Stimulated activated effector memory CD8-positive, alpha-beta T cell treated with anti-CD3 and anti-CD28 coated beads, Interleukin-12 subunit alpha, Interleukin-12 subunit beta, amount 100 ng/mL, for 72 hours (primary cell): ENCODE measurements at places on chromosomes 12 and 14.

DNA sequence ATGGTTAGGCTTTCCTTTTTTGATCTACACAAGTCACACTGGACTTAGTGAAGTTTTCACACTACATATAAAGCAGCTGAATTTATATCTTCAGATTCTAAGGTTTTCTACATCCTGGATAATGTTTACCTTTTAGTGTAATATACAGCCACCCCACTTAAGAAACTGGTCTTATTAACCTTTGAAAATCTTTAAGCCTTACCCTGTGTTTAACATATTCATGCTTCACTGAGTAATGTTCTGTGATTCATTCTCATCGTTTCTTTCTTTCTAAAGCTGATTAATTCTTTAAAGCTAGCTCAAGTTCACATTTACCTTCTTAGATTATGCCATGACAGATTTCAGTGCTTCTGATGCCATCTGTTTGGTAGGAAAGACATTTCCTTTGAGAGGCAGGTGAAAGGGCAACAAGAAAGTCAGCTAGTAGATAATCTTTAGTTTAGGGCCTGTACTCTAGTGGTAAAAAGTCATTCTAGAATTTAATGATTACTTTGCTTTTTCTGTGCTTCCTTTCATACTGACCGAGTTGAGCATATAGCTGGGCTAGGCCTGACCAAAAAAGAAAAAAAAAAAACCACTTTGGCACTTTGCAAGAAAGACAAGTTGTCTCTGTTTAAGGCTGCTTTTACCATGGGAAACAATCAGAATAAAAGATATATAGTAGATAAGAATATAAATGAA, 690.9 kb upstream of the FBXO33 start:
- DNase-seq = no peak

- DNase-seq = no peak
Measured at GRCh38 chr12:56010111-56010570, 10.7 kb upstream of the IKZF4 start.

DNA sequence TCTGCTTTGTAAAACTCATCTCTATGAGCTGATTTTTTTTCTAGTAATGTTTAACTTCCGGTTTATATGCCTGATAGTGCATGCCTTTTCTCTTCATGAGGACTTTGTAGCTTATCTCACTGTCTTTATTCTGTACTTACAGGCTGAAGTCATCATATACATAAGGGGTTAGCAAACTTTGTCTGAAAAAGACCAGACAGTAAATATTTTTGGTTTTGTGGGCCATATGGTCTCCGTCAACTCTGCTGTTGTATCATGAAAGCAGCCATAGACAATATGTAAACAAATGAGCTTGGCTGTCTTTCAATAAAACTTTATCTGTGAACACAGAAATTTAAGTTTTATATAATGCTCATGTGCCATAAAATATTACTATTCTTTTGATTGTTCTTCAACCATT, 172.1 kb downstream of the GXYLT1 start:
- no peak for DNase-seq

DNA sequence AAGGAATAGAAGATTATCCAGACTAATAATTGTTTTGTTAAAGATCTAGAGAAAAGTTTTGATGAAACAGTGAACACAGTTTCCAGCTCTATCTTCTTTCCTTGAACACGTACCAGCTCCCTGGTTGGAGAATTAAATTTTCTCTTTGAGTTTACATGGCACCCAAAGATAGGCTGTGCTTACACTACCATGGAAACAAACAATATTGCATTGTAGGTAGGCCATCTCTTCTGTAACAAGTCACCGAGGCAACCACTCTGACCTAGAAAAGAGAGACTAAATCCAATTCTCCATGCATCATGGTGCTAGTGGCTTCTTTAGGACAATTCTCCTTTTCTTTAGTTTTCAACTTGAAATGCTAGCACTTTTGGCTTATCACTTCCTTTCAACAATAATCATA, 9.9 kb downstream of the BMAL2 start:
- no peak for DNase-seq

GRCh38 chr12:89494411-89495231, 30.0 kb downstream of the GALNT4 start:
- peak; percentile 84 for DNase-seq

DNA sequence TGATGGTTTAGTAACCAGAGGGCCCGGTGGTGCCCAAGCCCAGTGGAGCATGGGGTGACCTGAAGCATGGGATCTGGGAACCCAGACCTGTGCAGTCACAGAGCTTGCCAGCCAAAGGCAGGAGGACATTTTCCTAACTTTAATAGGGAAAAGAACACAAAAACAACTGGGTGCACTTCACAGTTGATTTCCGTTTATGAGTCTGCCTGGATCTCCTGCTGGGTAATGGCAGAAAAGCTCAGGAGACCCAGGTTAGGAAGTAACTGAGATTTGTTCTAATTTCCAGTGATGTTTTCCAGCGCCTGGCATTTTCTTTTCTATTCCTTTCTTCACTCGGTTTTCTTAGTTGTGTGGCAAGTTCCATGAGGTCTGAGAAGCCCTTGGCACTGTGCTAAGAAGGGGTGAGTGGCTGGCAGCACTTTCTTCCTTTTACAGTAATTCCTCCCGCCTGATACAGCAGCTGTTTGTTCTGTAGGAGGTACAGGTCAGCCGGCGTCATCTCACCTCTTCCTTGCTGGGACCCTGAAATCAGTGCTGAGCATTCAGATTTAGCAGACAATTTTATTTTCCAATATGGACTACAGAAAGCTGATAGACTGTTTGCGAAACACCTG, 5.1 kb downstream of the CACNA1C start:
- DNase-seq = no peak

- no peak for DNase-seq
Measured at GRCh38 chr12:88108021-88108420, 33.9 kb downstream of the CEP290 start.

DNA sequence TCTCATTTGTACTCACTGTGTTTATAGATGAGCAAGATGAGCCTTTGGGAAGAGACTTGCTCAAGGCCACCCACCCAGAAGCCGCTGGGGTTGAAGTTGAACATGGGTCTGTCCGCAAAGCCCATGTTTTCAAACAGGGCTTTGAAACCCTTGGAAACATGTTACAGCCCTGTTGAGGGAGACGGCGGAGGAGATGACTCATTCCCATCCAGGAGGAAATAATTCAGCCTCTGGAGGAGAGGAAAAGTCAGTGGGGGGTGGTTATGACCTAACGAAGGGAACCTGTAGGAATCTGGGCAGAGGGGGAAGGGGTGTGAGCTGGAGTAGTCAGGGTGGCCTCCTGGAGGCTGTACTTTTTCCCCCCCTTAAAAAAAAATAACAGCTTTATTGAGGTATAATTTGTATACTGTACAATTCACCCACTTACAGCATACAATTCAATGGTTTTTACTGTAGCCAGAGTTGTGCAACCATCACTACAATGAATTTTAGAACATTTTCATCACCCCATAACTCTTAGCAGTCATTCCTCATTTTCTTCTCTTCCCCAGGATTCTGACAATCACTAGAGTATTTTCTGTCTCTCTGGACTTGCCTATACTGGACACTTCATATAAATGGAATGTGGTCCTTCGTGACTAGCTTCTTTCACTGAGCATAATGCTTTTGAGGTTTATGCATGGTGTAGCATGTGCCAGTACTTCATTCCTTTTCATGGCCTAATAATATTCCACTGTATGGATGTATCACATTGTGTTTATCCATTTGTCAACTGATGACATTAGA, 1.9 kb upstream of the RIN3 start:
- no peak for DNase-seq

DNA sequence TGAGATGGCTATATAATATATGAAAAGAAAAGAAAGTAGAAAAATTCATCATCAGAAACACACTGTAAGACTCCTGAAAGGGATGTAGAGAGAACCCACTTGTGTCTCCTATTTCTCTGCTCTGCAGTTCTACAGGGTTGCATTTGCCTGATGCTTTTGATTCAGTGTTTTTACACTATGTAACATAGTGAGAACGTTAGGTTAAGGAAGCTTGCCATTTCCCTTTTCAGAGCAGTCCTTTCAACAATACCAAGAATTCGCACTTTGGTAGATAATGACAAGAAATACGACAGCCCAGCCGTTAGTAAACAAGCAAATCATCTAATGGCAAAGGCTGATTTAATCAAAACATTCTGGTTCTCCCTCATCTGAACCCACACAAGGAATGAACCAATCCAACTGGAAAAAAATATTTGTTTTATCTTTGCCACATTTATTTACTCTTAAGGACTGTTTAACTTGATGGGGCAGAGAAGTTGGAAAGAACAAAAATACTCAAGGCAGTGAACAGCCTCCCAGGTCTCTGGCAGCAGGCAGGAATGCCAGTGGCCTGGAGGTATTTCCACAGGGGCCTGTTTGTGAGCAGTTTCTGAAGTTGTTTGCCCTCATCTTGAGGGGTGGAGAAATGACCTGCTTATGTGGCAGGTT, 30.8 kb upstream of the SOCS2 start:
- no peak for DNase-seq

GRCh38 chr14:96049932-96050331, 10.8 kb downstream of the C14orf132 start:
- no peak for DNase-seq

DNA sequence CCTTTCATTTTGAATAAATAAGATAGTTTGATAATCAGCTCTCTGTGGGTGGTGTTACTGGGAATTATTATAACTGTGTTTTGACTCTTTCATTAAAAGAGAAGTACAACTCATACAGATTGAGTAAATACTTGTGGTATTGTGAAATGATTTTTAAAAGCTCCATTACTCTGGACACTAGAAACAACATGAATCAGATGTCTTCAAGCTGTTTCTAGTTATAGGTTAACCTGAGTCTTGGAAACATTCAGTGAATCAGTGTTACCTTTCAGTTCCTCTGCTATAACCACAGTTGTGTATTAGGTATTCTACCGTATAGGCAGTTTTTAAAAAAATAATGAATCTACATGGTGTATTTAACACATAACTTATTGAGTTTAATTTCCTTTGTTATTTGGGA, 128.4 kb upstream of the SSTR1 start:
- DNase-seq = no peak

DNA sequence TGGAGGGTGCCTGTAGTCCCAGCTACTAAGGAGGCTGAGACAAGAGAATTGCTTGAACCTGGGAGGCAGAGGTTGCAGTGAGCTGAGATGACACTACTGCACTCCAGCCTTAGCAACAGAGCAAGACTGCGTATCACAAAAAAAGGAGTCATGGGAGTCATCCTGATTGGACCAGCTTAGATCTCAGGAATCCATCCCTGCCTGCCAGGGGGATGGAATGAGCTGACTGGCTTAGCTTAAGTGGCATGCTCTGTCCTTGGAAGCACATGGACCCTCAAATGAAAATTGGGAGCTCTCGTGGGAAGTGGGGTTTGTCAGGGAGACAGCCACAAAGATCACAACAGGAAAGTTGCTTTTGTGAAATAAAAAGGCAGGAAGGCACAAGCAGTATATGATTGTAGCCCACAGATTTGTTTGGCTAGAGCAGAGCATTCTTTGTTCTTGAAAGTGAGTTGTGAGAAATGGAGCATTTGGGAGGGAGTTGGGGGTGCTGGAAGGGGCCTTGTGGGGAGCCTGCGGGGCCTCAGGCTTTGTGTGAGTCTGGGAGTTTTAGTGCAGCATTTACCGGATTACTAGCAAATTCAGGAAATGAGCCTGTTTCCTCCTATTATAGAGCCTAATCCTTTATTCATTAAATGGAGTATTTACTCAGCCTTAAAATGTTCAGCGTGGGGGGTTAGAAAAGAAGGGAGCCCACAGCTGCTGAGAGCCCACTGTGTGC, 30.7 kb downstream of the DGLUCY start:
- DNase-seq = no peak

GRCh38 chr12:11807458-11807857, 158.0 kb downstream of the ETV6 start:
- DNase-seq = no peak

DNA sequence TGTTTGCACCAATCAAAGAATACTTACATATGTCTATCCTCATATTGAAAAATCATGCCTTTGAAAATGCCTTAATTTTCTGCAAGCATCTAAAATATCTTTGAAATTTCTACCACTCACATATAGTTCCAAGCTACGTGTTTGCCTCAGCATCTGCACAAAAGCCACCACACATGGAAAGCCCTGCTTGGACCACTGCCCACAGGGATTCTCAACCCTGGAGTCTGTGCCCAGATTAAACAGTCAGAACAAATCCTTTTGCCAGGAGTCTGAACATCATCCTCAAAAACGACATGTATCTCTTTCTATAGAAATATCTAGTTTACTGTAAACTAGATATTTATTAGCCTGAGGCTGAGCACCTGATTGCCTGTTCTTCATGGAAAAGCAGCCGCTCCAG, 32.6 kb downstream of the ARMH4 start:
- DNase-seq = no peak
